Neuronal stem cell (in vitro differentiated cells): ENCODE measurements at places on chromosomes 7 and 10.

GRCh38 chr10:52895059-52895458, 122.5 kb upstream of the MBL2 start:
- no peak overlapping the region for H3K27ac ChIP-seq
- H3K4me3 ChIP-seq: no peak overlapping the region
- H3K36me3 ChIP-seq: no peaks in the 10 kb centered on the region
- H3K27me3 ChIP-seq: no peaks in the 10 kb centered on the region
- DNase-seq: no peak
- H3K4me1 ChIP-seq: no peaks in the 10 kb centered on the region

DNA sequence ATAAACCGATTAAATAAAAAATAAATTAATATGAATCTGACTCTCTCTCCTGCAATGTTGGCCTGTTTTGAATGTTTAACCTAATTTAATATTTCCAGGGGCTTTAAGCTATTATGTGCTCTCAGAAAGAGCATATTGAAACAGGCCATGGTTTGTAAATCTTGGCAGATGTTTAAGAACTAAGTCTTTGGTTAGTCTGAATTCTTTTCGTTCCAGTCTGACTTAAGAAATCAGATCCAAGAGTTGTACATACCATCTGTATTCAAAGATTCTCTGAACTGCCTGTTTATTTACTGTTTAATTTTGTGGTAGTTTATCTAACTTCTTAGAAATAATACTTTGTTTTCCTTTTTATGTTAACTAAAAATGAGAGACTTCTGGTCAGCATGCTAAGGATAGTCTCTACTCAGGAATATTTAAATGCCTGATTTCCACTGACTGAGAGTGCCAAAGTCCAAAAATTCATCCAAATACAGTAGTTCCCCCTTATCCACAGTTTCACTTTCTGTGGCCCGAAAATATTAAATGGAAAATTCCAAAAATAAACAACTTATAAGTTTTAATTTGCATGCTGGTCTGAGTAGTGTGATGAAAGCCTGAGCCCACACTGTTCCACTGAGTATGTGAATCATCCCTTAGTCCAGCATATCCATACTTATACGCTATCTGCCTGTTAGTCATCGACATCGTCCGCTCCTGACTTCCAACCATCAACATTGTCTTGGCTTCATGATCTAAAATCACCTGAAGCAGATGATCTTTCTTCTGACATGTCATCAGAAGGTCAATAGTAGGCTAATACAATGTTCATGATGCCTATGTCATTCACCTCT, 238.1 kb upstream of the CSTF2T start:
- H3K27ac ChIP-seq: no peak overlapping the region
- no peaks in the 10 kb centered on the region for H3K36me3 ChIP-seq

- DNase-seq: no peak
- H3K36me3 ChIP-seq: no peaks in the 10 kb centered on the region
- H3K4me3 ChIP-seq: no peak overlapping the region
- H3K4me1 ChIP-seq: peaks cover 5% of the 10 kb centered on the region
Measured at GRCh38 chr10:84829131-84829530, 500.7 kb downstream of the CCSER2 start.

GRCh38 chr7:25091176-25091575, 33.9 kb downstream of the CYCS start:
- H3K27ac ChIP-seq: no peak overlapping the region
- H3K4me1 ChIP-seq: peaks cover 9% of the 10 kb centered on the region
- no peaks in the 10 kb centered on the region for H3K27me3 ChIP-seq

DNA sequence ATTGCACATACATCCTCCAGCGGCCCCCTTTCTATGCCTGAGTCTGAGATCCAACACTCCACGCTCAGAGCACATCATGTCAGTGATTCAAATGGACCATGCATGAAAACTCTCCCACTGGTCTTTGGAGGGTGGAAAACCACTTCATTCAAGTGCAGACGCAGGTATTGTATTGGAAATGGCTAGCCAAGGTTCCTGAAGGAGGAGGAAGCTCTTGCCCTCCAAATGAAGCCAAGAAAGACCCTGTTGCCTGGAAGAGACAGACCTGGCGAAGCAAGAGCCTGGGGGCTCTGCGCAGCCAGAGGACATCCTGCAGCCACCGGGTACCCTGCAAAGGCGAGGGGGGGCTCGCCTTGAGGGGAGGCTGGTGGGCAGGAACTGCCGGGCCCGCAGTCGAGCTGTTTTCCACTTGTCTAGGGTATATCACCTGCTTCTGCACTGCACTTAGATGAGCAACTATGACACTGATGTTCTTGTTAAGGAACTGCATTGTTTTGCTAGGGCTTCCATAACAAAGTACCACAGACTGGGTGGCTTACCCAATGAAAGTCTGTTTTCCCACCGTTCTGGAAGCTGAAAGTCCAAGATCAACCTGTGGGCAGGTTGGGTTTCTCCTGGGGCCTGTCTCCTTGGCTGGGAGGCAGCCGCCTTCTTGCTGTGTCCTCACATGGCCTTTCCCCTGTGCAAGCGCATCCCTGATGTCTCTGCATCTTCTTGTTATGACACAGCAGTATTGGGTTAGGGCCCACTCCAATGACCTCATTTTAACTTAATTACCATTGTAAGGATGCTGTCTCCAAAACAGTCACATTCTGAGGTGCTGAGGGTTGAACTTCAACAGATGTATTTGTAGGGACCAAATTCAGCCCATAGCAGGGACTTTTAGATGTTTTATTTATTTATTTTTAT, 233.4 kb downstream of the ARHGAP12 start:
- no peak overlapping the region for H3K27ac ChIP-seq
- H3K4me1 ChIP-seq: peaks cover 6% of the 10 kb centered on the region
- no peaks in the 10 kb centered on the region for H3K36me3 ChIP-seq
- DNase-seq: no peak
- H3K27me3 ChIP-seq: no peaks in the 10 kb centered on the region

- no peak for DNase-seq
- no peaks in the 10 kb centered on the region for H3K36me3 ChIP-seq
- no peaks in the 10 kb centered on the region for H3K27me3 ChIP-seq
- H3K4me1 ChIP-seq: no peaks in the 10 kb centered on the region
- no peak overlapping the region for H3K4me3 ChIP-seq
Measured at GRCh38 chr7:84524714-84525694, 330.4 kb upstream of the SEMA3A start.
